ENCODE measurements at places on chromosomes 5 and 9.

- no peak for ATAC-seq
Measured at GRCh38 chr5:32777733-32778132, 66.6 kb downstream of the NPR3 start.

GRCh38 chr9:17462869-17463464 is 115.9 kb upstream of the SH3GL2 start:
- ATAC-seq = peak; percentile 39

DNA sequence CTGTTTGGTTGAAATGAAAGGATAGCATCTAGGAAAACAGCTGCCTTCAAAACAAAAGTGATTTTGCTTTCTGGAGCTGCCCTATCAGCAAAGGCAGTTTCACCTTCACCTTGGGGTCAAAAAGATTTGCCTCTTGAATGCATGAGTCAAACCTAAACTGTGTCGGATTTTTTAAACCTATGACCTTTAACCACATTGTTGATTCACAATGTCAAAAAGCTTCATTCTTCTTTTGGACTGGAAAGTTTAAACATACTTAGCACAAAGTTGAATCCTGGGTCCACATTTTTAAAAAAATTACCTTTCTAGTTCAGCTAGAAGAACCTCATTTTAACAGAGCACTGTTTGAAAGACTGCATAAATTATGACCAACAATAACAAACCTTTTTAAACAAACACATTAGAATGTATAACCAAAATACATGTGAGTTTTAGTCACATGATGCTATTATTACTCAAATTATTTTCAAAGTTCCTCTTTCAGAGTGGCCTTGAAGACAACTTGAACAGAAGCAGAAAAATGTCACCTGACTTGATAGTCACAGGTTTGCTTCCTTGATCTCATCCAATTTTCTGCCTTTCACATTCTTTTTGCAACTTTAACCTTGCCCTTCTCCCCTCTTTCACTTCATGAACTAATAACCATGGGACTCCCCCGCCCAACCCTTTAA is 109.7 kb upstream of the LHFPL2 start:
- ATAC-seq = no peak

DNA sequence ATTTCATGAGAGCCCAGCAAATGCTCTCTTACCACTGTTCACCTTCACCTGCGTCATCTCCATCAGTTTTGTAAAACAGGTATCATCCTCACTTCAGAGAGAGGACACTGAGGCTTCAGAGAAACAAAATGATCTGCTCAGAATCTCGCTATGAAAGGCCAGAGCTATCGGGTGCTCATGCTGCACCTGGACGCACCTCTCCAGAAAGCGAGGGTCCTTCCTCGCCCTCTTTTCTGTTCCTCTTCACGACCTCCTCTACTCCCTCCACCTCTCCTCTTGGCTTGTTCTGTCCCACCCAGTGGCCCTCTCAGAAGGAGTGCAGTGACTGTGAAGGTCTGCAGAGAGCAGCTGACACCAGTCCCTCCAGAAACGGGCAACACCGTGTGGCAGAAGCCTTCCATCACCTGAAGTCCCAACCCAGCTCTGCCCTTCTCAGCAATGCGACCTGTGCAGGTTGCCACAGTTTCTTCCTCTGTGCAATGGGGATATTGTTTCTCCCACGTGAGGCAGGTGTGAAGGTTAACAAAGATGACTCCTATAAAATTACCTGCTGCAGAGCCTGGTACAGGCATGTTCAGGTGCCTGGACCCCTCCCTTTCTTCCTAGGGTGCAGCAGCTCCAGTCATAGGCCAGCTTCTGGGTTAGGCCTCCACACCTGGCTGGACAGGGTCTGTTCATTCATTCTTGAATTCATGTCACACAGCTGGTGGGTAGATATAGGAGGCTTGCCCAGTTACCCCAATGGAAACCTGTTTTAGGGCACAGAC is 45.3 kb upstream of the ANGPTL2 start:
- peak; percentile 67 for ATAC-seq

GRCh38 chr5:35656721-35657120 is 39.1 kb downstream of the SPEF2 start:
- no peak for ATAC-seq

DNA sequence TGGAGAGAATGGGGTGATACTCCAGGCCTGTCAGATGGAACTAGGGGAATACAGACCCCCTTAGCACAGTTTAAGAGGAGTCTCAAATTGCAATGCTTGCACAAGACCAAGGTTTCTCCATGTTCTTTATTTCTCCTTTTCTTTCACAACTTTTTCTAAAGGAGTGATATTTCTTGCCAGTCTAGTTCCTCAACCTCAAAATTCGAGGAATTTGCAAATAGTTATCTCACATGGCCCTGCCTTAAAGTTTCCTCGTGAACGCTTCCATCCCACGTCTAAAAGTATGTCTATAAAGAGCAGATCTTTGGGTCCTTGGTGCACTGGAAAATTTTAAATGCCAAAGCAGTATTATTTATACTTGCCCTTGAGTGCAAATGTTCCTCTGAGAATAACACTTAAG is 373.8 kb upstream of the KLF4 start:
- no peak for ATAC-seq

DNA sequence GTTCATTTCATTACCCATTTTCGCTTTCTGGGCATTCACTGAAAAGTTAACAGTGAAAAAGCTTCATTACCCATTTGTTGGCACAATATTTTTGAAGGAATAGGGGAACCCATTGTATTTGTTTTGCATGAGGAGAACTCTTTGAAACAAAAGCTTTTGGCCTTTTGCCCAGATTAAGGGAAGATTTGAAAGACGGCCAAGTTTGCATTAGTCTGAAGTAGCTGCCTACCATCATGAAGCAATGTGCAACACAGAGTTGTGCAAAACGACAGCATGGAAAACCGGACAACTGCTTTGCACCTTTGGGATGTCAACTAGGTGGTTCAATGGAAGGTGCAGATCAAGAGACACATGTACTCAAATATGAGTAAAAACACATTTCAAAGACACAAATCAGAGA is 84.9 kb downstream of the TRPM3 start:
- ATAC-seq = no peak

- ATAC-seq = no peak
Measured at GRCh38 chr5:173488144-173488543, 128.3 kb downstream of the BOD1 start.

Measured in esophagus mucosa (tissue), 1 donor.